ENCODE measurements at places on chromosomes 5 and 9.

DNA sequence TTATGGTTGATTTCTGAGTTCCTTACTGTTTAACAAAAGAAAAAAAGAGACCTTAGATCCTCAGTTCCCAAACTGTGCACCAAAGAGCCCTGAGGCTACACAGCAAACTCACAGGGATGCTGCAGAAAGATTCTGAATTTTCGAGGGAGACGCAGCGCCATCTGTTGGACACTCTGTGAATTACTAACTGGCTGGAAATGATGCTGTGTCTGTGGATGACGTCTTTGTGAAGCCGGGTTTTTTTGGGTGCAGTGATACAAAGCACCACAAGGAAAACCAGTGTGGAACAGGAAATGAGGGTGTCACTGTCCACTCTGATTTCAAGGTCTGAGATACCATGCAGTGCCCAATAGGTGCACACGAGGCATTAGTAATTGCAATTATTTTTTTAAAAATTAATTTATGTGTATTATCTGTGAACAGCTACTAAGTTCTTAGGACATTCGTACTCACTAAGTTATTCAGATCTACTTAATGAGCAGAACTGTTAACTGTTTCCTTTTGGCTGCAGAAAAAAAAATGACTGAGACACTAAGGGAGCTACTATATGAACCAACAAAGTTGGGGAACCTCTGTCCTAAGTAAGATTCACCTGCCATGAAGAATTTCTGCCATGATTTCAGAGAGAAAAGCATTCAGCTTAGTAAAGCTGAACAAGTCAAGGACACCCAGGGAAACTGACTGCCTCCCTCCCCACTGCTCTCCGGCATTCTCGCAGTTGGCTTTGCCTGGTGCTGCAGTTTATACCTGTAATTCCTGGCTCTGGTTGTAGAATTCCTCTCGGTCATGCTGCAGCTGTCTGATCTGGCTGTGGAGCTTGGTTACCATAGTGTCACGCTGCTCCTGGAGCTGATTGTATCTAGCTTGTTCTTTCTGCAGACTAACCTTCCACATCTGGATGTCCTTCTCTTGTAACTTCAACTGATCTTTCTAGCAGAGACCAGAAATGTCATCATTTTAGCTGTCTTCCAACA is 23.4 kb downstream of the SPACA9 start:
- DNase-seq = peak; percentile 80

DNA sequence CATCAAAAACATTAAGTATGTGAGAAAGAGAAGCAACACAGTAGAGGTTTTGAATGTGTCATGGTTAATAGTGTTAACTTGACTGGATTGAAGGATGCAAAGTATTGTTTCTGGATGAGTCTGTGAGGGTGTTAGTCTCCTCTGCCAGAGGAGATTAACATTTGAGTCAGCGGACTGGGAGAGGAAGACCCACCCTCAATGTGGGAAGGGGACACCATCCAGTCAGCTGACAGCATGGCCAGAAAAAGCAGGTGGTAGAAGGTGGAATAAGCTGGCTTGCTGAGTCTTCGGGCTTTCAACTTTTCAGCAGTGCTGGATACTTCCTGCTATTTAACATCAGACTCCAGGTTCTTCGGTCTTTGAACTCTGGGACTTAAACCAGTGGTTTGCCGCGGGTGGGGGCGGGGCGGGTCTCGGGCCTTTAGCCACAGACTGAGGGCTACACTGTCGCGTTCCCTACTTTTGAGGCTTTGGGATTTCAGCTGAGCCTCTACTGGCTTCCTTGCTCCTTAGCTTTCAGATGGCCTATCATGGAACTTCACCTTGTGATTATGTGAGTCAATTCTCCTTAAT is 309.9 kb upstream of the ST8SIA4 start:
- DNase-seq = no peak

DNA sequence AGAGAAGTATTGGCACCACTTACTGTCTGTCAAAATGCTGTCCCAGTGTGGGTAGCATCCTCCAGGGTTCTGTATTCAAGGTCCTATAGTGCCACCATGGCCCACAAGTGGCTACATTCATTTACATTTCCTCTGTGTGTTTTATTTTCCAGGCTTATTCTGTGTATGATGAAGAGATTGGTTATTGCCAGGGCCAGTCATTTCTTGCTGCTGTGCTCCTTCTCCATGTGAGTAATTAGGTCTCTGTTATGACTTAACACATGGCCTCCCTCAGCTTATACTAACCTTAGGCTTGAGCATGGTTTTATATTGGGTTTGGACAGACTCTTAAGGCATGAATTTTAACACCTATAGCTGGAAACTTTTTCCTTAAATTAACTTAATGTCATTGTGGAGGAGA is 36.7 kb downstream of the GPR21 start:
- no peak for DNase-seq

GRCh38 chr5:14246350-14247053 is 103.4 kb downstream of the TRIO start:
- DNase-seq = no peak

DNA sequence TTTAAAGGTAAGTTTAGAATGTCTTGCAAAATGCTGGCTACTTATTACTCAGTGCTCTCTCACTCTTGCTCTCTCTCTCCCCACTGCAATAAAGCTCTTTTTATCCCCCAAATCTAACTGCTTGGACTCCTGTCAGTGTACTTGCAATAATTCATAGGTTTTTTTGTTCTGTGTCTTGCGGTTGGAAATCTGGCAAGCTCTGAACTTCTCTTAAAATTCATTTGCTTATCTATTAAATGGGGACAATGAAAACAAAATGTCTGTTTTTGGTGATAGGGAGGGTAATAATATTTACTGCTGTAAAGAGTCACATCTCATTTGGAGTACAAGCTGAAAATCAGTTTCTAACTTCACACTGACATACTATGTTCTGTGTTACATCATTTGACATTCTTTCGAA is 18.7 kb upstream of the OR13D1 start:
- no peak for DNase-seq

DNA sequence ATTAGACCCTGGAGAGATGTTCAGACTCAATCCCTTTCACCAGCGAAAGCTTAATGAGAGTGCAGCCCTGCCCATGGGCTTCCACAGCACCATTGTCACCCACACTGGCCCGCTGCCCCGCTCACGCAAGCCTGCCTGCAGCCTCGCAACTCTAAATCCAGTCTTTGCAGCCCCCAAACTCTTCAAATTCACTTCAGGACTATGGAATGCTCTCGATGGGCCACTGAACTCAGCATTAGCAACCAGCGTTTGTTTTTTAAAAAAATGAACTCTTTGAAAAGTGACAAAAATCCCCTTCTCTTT is 17.1 kb downstream of the DCANP1 start:
- no peak for DNase-seq

Measured in activated naive CD8-positive, alpha-beta T cell treated with anti-CD3 and anti-CD28 coated beads, Interleukin-2, amount 50 U/mL, for 24 hours (primary cell).